ENCODE measurements at places on chromosomes 13 and 19.
A peak's percentile ranks its signal among the peaks of the same experiment; 100 is the strongest.

GRCh38 chr19:11098861-11099260 lies 9.6 kb downstream of the LDLR start:
- DNase-seq: no peak

DNA sequence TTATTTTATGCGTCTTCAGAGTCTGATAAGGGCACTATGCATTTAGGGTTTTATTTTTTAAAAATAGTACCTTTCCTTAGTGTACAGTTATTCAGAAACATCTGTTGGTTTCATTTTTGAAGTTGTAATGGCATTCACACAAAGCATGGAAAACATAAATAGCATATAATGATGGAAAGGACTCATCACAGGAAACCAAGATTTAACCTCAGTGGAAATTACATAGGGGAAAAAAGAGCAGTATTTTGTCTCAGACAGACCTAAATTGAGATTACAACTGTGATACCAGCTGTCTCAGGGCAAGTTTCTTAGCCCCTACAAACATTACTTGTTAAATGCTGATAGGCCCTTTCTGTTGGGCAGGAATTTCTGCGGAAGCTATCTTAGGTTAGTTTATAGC lies 57.2 kb downstream of the NHLRC3 start:
- DNase-seq: no peak

- no peak for DNase-seq
Observed at GRCh38 chr13:53513226-53513625, 484.6 kb downstream of the OLFM4 start.

GRCh38 chr13:113534236-113534860 lies 43.8 kb upstream of the DCUN1D2 start:
- DNase-seq: no peak

GRCh38 chr19:3094601-3095440 lies 659 bp downstream of the GNA11 start:
- DNase-seq: no peak

GRCh38 chr13:72163678-72164077 lies 296.7 kb upstream of the DACH1 start:
- DNase-seq: peak; percentile 10

DNA sequence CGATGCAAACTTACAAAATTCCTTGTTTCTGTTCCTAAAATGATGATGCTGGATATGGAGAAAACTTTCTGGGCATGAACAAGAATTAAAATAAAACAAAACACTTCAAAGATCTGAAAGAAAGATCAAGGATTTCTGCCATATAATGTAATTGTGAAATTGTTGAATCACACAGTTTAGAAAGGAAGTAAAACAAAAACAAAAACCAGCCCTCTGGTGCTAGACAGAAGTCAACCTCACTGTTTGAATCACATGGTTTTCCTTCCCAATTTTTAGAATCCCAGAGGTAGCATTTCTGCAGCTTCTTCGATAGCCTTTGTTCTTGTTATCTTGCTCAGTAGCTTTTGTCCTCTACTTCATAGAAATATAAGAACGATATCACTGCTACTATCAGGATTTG lies 118.2 kb upstream of the ARGLU1 start:
- DNase-seq: no peak

DNA sequence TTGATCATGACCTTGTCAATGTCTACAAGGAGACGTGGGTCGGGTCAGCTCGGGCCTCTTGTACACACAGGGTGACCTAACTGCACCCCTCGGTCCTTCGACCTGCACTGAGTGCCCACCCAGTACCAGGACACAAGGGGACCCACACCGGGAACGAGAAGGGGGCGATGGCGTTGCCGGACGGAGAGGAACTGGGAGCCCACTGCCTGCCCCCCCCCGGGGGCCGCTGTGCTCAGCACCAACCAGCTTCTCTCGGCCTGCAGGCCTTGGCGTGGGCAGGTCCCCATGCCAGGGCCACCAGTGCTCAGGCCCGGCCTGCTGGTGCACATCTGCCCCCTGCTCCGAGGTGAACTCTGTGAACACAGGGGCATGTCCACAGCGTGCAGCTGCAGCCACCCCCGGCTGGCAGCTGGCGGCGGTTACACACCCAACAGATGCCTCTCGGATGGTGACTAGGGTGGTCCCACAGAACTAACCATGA lies 14.1 kb downstream of the CFD start:
- no peak for DNase-seq

GRCh38 chr13:26679411-26680122 lies 81.0 kb downstream of the GPR12 start:
- peak; percentile 32 for DNase-seq

DNA sequence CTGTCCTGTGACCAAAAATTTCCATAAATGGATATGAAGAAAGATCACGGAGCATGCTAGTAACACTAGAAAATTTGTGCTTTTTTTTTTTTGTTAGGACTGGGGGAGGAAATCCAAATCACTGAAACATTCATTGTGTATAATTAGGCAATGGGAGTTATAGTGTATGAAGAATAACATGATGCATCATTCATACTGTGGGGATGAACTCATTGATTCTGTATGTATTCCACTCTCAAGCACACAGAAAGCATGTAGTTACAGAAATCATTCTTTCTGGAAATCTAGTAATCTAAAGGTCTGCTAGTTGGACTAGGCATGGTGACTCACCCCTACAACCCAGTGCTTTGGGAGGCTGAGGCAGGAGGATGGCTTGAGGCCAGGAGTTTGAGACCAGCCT lies 749.7 kb downstream of the DIAPH3 start:
- no peak for DNase-seq

GRCh38 chr19:37007587-37008220 lies 70.5 kb upstream of the ZNF420 start:
- no peak for DNase-seq

- no peak for DNase-seq
Observed at GRCh38 chr13:96403241-96403640, 313.3 kb downstream of the HS6ST3 start.

GRCh38 chr13:74246487-74246886 lies 112.3 kb upstream of the KLF12 start:
- no peak for DNase-seq

GRCh38 chr13:21987793-21988192 lies 316.9 kb downstream of the FGF9 start:
- DNase-seq: no peak

- no peak for DNase-seq
Observed at GRCh38 chr13:101007245-101007644, 332.6 kb upstream of the TMTC4 start.

DNA sequence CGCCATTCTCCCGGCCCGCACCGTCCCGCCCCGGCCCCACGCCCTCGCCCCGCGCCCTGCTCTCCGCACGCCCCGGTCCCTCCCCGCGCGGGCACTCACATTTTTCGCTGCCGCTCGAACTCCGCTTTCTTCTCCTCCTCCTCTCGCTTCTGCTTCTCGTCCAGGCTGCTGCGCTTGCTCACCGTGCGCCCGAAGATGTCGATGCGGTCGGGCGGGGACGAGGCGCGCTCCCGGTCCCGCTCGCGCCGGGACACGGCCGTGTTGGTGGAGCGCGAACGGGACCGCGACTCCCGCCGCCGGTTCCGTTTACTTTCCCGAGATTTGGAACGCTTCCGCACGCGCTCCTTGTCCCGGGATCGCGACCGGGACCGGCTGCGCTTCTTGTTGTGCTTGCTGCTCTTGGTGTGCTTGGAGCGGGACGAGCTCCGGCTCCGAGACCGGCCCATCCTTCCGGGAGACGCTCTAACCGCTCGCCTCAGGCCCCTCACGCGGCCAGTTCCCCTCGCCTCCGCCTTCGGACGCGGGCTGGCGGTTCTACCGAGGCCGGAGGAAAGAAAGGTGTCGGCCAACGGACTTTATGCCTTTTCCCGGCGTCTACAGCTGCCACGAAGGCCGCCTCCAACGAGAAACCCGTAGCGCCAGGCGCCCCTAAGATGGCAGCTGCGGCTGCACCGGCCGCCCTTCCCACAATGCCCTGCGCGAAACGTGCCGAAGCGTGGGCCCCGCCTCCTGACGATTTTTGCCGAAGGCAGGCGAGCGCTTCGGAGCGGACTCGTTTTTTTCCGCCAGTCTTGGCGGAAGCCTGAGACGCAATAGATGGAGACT lies at the start of gene ARGLU1:
Gene ARGLU1, minus strand, starts transcription at position 664 of the 825 bp plus-strand sequence. Its CDS starts 218 bp downstream, at position 446.
- DNase-seq: peak; percentile 53

DNA sequence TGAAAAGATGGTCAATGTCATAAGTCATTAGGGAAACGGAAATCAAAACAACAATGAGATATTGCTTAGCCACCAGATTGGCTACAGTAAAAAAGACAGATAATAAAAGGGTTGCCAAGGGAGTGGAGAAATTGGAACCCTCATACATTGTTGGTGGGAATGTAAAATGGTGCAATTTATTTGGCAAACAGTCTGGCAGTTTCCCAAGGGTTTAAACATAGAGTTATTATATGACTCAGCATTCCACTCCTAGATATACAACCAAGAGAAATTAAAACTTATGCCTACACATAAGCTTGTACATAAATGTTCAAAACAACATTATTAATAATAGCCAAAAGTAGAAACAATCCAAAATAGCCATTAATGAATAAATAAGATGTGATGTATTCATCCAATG lies 9.9 kb upstream of the ZNF227 start:
- DNase-seq: no peak

GRCh38 chr13:35617420-35617819 lies 140.9 kb upstream of the MAB21L1 start:
- no peak for DNase-seq

DNA sequence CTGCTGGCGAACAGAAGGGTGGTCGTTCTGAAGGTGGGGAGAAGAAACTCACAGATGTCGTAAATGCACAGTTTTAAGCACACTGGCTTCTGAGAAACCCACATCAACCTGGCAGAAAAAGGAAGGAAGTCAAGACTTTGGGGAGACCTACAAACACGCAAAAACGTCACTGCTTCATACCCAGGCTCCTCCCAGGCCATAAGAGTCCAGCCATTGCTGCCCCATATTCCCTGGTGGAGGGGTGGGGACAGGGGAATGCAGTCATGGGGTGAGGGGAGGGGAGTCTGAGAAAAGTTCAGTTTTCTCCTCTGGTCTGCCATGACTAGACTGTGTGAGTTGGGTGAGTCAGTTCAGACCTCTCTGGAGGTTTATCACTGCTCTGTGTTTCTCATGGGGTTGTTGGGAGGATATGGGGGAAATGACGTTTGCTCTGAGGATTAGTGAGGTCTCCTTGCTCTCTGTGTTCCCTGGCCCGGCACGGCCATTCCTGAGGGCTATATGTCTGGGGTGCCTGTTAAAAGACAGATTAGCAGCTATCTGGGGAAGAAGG lies 139.0 kb downstream of the FLT1 start:
- peak; percentile 39 for DNase-seq

DNA sequence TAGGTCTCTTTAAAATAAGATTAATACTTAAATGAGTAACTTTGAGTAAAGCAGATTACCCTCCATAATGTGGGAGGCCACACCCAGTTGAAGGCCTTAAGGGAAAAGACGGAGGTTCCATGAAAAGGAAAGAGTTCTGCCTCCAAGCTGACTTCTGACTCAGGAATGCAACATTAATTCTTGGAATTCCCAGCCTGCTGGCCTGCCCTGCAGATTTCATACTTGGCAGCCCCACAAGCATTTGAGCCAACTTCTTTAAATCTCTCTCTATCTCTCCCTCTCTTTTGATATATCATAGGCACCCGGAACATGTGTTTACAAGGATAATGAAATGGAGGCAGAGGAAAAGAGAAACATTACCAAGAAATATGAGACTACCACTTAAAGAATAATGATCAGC lies 902.3 kb upstream of the MIR17HG start:
- peak; percentile 85 for DNase-seq

- DNase-seq: no peak
Observed at GRCh38 chr19:42284066-42284501, 15.0 kb downstream of the CIC start.

GRCh38 chr13:98279473-98280175 lies 102.6 kb upstream of the RNF113B start:
- DNase-seq: no peak

- no peak for DNase-seq
Observed at GRCh38 chr19:5973867-5974635, 3.9 kb downstream of the RANBP3 start.

- no peak for DNase-seq
Observed at GRCh38 chr19:57057036-57057686, 62.6 kb upstream of the USP29 start.

GRCh38 chr19:47267350-47267759 lies 7.3 kb upstream of the INAFM1 start:
- no peak for DNase-seq

GRCh38 chr13:103067751-103068555 lies 1.7 kb upstream of the SLC10A2 start:
- no peak for DNase-seq

DNA sequence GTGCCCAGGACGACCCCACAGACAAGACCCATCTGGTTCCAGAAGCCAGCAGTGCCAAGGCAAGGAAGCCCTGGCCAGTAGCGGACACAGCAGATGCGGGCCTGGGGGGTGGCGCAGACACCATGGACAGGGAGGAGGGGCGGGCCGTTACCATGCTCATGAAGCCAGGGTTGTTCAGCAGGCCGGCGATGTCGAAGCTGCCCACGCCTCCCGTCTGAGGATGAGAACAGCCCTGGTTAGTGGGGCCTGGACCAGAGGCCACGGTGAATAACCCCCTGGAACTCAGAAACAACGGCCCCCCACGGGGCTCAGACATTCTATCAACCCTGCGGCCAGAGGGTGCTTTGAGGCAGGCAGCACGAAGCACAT lies 21.5 kb upstream of the SLC39A3 start:
- no peak for DNase-seq

GRCh38 chr13:24288870-24289269 lies 20.5 kb upstream of the C1QTNF9 start:
- DNase-seq: no peak

DNA sequence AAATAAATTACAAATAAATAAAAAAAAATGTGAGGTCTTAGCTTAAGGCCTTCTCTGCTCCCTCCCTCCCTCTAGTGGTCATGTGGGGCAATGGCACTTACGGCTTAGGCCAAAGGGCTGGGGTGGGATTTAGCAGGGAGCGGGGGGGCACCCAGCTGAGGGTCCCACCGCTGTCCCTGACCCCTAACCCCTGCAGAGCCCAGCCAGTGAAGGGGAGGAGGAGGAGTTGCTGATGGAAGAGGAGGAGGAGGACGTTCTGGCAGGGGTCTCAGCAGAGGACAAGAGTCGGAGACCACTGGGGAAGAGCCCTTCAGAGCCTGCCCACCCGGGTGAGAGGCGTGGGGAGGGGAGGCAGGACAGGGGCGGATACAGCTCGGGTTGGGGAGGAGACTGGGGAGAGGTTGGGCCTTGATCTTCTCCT lies 9.3 kb downstream of the MPND start:
- no peak for DNase-seq

GRCh38 chr13:95319551-95320274 lies 18.5 kb upstream of the ABCC4 start:
- no peak for DNase-seq

DNA sequence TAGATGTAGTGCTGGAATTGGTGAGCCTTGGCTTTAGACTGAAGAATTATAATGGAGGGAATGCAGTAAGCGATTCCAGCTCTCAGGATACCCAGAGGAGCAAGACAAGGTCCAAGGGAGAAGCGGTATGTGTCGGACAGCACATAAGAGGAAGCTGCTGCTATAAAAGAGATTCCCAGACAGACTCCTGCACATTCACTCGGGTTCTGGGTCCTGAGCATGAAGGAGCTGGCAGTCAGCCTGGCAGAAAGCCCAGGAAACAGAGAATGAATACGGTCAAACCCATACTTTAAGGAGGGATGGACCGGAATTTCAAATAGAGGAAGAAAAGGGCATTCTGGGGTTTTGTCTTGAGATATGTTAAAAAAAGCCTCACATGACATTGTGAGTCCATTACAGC lies 308.3 kb downstream of the DNAJC15 start:
- DNase-seq: no peak
